ENCODE measurements at places on chromosomes 11 and 22.

DNA sequence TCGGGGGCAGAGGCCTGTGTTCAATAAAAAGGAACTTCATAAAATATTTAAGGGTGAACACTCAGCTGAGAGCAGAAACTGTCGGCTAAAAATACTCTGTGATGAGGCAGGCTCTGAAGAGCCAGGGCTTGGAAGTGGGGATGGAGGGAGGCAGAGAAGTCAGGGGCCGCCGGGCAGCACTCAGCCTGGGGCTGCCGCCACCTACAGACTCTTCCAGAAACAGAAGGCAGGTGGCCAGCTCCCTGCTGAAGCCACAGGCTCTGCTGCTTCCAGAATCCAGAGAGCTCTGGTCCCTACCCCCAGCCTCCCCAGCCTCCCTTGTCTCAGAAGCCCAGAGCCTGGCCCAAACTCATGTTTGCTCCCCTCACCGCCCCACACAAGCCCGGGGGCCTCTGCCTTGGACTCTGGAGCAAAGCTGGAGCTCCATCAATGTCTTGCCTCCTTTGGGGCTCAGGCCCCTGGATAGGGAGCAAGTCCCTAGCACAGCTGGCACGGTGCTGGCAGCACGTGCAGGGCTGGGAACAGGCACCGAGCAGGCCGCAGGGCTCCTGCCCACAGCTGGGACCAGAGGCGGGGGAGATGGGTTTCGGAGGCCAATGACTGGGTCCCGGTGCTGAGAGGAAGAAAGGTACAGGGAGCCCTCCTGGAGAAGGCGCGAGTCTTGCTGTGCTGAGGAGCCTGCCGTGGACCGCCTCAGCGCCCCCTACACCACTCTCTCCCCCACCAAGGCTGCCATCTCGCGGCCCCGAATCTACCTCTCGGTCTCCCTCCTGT is 8.2 kb downstream of the LRFN4 start:
- DNase-seq: no peak

DNA sequence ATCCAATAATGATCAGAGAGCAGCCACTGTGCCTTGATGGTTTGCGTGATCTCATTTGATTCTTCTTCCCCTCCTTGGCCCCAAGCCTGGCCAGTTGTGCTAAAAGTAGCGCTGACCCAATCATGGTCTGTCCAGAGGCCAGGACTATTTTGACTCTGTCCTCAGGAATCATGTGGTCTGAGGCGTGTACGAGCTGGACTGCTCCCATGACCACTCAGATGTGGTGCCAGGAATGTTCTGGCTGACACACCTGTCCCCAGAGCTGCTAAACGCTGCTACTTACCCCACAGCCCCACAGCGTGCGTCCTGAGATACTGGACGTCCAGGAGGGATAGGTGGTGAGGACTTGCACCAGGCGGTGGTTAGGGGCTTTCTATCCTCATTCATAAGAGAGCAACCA is 70.5 kb downstream of the FEZ1 start:
- DNase-seq: no peak

- no peak for DNase-seq
Observed at GRCh38 chr11:74175920-74176319, 4.8 kb downstream of the PPME1 start.

DNA sequence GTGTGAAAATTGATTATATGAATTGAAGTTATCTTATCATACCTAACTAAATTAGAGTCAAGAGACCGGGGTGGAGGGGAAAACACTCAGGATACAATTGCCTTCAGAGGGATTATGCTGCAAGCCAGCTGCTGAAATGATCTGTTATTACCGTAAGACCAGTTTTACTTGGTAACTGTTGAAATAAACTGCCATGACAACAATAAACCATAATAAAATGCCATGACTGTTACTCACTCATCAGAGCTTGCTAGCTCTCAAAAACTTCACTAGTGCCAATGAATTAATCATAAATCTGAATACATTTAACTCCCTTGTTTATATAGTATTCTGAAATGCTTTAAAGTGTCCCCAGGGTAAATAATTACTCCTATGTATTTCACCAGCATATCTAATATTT is 68.2 kb downstream of the CASP12 start:
- DNase-seq: peak; percentile 42

DNA sequence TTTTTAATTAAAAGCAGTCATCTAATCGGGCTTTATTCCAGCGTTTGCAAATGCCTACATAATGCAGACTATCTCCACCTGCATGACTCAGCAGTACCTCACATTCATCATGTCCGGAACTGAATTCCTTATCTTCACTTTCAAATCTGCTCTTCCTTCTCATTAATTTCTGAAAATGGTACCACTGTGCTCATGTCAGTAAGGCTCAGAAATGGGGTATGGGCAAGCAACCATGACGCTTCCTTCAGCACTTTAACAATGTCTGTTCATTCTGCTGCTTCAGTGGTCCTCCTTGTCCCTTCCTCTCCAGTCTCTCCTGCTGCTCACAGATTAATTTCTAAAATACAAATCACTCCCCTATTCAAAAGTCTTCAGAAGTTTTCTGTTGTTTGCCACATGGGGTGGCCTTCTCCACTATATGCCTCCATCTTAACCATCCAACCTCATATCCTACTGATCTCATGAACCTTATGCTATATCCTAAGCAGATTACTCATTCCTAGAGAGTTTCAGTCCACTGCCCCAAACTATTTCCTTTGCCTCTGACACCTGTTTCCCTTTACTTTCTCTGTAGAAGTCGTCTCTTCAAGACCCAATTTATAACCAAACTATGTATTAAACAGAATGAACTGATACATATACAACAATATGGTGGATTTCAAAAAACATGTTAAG is 7.0 kb downstream of the GTF2H1 start:
- DNase-seq: no peak

DNA sequence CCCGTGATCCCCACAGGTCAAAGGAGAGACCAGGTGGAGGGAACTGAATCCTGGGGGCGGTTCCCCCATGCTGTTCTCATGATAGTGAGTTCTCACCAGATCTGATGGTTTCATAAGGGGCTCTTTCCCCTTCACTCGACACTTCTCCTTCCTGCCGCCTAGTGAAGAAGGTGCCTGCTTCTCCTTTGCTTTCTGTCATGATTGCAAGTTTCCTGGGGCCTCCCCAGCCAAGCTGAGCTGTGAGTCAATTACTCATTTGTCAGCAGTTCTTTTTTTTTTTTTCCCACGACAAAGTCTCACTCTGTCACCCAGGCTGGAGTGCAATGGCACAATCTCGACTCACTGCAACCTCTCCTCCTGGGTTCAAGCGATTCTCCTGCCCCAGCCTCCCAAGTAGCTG is 1530.4 kb downstream of the BRD1 start:
- DNase-seq: no peak

DNA sequence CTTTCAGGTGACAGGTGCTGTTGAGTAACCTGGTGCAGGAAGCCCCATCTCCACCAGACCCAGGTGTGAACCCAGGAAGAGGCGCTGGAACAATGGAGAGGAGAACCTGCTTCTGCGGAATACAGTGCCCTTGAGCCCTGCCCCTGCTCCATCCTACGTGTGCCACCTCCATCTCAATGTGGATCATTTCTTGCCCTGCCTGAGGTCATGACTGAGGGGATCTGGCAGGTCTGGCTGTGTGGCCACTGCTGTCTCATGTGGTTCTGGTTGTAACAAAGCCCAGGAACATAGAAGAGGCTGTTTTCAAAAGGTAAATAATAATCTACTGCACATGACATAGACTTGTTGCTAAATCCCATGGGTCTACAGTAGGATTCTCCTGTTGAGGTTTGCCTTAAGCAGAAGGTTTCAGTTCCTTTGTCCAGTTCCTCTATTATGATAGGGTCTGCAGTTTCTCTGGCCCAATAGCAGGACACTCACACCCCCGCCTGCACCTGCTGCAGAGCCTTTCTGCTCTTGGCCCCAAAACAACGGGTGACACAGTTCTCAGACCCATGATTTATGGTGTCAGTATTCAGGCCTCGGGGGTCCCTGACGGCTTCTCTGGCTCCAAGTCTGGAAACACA is 113.5 kb upstream of the IGLL5 start:
- no peak for DNase-seq

GRCh38 chr22:40449676-40450035 is 79.3 kb downstream of the SGSM3 start:
- DNase-seq: peak; percentile 29

- DNase-seq: peak; percentile 63
Observed at GRCh38 chr11:111631666-111632039, 29.4 kb downstream of the SIK2 start.

DNA sequence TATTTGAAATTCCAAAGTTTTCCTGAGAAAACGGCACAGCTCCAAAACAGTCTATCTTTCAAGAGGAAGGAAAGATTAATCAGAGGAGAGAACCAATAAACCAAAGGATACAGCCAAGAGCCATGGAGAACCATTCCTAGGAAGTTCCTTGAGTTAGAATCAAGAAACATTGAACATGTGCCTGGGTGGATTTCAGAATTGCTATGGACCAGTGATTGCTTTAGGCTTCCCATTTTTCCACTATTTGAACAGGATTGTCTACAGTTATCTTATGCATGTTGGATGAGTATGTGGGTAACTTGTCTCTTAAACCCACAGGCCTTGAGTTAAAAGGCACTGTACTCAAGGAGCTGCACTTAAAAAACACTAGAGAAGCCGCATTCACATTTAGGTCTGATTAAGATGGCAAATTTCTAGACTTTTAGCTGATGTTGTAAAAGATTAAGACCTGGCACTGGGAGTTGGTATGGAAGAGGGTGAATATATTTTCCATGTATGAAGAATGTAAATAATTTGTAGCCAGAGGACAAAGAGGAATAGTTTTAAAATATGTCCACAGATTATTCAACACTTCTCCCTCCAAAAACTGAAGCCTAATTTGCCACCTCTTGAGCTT is 11.2 kb upstream of the DEUP1 start:
- no peak for DNase-seq

- DNase-seq: no peak
Observed at GRCh38 chr11:1558775-1559110, 13.3 kb downstream of the DUSP8 start.

GRCh38 chr11:26929806-26930517 is 64.0 kb upstream of the FIBIN start:
- no peak for DNase-seq

DNA sequence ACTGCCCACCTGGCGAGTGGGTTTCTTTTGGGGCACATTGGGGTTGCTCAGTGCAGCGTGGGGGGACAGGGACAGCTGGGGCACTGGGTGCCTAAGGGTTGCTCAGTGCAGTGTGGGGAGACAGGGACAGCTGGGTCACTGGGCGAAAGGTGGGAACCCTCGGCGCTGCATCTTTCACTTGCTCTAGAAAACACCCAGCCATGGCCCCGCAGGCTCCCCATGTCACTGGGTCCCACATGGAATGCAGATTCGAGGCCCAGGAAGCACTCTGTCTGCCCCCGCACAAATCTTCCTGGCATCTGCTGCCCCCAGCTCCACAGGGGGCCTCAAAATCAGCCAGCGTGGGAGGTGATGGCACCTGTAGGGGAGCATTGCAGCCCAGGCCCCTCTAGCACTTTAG is 229.3 kb downstream of the BRD1 start:
- no peak for DNase-seq

- DNase-seq: no peak
Observed at GRCh38 chr22:22478470-22478869, 30.1 kb downstream of the ZNF280B start.

DNA sequence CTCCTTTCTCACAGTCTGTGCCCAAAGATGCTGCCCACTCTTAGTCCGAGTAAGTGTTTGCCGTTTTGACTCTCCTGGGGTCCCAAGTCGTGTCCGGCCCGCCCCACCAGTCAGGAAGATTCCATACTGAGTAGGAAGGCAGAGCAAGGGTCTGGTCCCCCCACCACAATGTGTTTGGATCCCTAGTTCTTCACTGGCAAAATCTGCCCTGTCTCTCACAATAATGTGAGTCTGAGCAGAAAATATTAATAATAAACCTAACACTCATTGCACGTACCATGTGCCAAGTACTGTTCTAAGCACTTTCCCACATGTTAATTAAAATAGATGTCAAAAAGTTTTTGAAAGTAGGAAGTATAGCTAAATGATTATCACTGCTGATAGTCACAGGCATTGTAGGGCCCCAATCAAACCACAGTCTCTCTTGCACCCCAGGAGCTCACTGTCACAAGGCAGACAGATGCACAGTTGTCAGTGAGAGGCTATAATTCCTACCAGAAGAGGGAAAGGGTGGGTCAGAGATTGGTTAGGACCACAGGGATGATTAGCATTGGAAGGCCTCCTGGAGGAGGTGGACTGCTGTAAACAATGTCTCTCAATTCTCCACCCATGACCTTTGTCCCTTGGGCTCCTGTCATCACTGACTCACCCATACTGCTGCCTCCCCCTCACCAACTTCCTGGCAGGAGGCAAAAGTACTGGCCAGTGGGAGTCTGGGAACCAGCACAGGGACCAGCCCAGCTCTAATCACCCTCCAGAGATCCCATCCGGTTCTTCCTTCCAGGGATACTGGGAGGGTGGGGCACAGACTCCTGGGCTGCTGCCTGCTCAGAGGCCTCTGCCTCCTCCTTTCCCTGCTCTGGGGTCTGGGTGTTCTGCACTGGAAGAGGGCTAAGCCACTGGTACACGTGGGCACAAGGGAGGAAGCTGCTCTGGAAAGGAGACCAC is 1.0 kb upstream of the POLD4 start:
- peak; percentile 89 for DNase-seq

DNA sequence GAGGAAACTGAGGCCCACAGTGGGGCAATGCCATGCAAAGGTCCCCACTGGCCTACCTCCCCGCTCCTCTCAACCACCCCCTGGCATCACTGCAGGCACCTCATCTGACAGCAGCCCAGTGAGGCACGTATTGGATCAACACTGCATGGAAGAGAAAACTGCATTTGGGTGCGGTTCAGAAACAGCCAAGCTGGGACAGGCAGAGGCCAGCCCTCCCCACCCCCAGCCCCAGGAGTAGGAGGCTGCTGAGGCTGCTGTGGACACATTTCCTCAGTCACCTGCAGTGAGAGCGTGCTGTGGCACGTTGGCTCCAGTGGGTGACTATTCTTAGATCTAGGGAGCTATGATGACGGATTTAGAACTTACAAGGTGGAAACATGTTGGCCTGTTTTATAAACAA is 63.7 kb downstream of the KCNC1 start:
- DNase-seq: no peak

GRCh38 chr11:96317985-96318384 is 25.0 kb downstream of the MAML2 start:
- DNase-seq: no peak

GRCh38 chr22:50613291-50613981 is 12.8 kb downstream of the MAPK8IP2 start:
- no peak for DNase-seq

GRCh38 chr11:63375434-63375833 is 5.8 kb downstream of the SLC22A9 start:
- no peak for DNase-seq
